ENCODE measurements at places on chromosomes 4 and X.

GRCh38 chr4:113682730-113683537 is 78.6 kb downstream of the CAMK2D start:
- DNase-seq, result peak; percentile 21

GRCh38 chr4:83618431-83618830 is 82.5 kb downstream of the GPAT3 start:
- DNase-seq, result peak; percentile 31

DNA sequence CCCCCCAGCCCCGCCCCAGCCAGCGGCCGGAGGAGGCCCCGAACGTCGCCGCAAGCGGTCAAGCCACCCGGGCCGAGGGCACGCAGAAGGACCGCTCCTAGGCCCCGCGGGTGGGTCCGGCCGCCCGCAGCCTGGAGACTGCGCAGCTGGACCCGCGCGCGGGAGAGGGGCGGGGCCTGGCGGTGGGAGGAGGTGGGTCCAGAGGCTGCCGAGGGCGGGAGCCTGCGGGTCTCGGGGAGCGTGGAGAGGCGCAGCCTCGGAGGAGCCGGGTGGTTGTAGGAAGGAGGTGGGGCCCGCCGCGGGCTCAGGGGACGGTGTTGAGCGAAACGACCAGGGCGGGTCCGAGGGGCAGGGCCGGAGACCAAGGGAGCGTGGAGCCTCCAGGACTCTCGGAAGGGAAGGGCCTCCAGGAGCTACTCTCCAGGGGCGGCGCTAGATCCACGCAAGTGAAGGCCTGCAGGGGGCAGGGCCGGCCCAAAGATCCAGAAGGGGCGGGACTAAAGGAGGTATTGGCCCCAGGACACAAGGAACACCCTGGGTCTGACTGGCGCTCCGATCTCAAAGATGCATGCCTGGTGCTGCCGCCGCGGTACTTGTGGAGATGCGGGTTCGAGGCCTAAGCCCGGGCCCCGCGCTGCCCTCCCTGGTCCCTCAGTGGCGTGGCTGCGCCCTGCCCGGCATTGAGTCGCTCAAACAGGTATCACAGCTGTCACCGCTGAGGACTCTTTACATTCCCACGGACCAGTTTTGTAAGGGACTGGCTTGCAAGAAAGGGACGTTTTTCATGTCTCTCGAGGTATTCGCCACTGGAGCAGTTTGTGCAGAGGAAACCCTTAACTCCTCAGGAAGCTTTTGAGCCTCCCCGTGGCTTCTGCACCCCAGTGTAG is 5.9 kb downstream of the TIMM17B start:
- peak; percentile 51 for DNase-seq

GRCh38 chr4:1342003-1342402 is 5.0 kb upstream of the UVSSA start:
- no peak for DNase-seq

DNA sequence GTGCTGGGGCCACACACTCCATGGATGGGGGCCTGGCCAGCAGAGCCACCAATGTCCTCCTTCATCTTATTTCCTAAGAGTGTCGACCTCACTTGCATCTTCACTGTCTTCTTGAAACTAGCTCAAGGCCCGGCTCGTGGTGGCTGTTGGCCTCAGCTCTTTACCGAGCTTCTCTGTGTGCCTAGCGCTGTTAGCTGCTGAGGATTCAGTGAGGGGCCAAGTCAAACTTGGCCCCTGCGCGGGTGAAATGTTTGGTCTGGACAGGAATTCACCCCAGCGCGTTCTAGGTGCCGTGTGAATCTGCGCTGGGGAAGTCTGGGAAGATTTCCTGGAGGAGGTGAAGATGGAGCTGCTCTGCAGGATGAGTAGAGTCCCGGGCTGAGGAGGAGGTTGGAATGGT is 8.5 kb downstream of the SORCS2 start:
- no peak for DNase-seq

- no peak for DNase-seq
Observed at GRCh38 chr4:38184404-38184803, 224.2 kb downstream of the PTTG2 start.

GRCh38 chr4:3797831-3798790 is 31.9 kb downstream of the ADRA2C start:
- no peak for DNase-seq

DNA sequence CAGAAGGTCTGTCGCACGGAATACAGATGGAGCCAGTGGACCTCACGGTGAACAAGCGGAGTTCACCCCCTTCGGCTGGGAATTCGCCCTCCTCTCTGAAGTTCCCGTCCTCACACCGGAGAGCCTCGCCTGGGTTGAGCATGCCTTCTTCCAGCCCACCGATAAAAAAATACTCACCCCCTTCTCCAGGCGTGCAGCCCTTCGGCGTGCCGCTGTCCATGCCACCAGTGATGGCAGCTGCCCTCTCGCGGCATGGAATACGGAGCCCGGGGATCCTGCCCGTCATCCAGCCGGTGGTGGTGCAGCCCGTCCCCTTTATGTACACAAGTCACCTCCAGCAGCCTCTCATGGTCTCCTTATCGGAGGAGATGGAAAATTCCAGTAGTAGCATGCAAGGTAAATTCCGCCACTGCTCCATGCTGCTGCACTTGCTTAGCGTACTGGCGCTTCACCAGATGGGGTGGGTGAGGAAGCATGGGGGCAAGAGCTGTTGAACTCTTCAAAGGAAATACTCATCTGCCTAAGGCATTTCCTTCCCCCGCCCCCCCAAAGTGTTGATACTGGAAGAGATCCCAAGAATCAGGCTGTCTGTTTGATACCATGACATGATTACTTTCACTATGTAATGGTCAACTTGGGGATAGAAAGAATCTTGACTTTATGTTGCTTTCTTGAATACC is 24.8 kb downstream of the KLF3 start:
- no peak for DNase-seq
